ENCODE measurements at places on chromosomes 4 and X.

GRCh38 chrX:148441387-148441786 lies 59.0 kb upstream of the AFF2 start:
- DNase-seq = no peak

GRCh38 chrX:125628435-125628834 lies 308.8 kb downstream of the TEX13C start:
- no peak for DNase-seq

- no peak for DNase-seq
Observed at GRCh38 chr4:101910786-101911373, 120.3 kb downstream of the BANK1 start.

DNA sequence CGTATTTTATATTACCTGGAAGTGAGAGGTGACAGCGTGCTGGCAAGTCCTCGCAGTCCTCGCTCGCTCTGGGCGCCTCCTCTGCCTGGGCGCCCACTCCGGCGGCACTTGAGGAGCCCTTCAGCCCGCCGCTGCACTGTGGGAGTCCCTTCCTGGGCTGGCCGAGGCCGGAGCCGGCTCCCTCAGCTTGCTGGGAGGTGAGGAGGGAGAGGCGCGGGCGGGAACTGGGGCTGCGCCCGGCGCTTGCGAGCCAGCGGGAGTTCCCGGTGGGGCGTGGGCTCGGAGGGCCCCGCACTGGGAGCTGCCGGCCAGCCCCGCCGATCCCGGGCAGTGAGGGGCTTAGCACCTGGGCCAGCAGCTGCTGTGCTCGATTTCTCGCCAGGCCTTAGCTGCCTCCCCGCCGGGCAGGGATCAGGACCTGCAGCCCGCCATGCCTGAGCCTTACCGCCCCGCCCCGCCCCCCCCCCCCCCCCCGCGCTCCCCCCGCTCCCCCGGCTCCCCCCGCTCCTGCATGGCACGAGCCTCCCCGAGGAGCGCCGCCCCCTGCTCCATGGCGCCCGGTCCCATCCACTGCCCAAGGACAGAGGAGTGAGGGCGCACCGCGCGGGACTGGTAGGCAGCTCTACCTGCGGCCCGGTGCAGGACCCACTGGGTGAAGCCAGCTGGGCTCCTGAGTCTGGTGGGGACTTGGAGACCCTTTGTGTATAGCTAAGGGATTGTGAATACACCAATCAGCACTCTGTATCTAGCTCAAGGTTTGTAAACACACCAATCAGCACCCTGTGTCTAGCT lies 298.9 kb upstream of the MAGEB16 start:
- DNase-seq = no peak

- no peak for DNase-seq
Observed at GRCh38 chr4:6573551-6573950, 1.4 kb upstream of the MAN2B2 start.

DNA sequence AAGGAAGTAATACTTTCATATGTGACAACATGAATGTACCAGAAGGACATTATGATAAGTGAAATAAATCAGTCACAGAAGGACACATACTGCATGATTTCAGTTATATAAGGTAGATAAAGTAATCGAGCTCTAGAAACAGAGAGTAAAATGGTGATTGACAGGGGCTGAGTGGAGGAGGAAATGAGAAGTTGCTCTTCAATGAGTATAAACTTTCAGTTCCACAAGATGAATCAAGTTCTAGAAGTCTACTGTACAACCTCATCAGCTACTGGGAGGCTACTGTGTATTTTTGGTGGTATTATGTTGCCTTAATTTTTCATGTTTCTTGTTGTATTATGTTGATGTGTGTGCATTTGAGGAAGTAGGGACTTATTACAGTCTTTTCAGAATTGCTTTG lies 270.9 kb upstream of the GRIA3 start:
- no peak for DNase-seq

GRCh38 chr4:128566693-128567092 lies 242.8 kb upstream of the JADE1 start:
- no peak for DNase-seq

DNA sequence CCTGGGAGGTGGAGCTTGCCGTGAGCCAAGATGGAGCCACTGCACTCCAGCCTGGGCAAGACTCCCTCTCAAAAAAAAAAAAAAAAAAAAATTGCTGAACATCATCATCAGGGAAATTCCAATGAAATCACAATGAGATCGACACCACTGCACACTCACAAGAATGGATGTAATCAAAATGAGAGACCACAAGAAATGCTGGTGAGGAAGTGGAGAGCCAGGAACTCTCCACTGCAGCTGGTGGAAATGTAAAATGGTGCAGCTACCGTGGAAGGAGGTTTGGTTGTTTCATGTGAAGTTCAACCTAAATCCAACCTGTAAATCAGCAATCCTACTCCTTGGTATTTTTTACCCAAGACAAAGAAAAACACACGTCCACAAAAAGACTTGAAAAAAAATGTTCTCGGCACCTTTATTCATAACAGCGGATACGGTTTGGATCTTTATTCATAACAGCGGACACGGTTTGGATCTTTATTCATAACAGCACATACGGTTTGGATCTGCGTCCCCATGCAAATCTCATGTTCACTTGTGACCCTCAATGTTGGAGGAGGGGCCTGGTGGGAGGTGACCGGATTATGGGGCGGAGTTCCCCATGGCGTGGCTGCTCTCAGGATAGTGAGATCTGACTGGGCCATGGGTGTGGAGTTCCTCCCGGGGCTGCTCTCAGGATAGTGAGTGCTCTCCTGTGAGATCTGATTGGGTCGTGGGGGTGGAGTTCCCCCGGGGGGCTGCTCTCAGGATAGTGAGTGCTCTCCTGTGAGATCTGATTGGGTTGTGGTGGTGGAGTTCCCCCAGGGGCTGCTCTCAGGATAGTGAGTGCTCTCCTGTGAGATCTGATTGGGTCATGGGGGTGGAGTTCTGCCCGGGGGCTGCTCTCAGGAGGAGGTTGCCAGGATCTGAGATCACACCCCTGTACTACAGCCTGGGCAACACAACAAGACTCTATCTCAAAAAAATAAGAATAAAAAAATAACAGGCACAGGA lies 7.7 kb downstream of the GAK start:
- DNase-seq = no peak

- DNase-seq = no peak
Observed at GRCh38 chr4:188282471-188283232, 143.4 kb downstream of the TRIML1 start.

GRCh38 chrX:103442536-103442901 lies 66.2 kb downstream of the BEX3 start:
- DNase-seq = no peak

GRCh38 chrX:115589419-115589818 lies 28.4 kb downstream of the PLS3 start:
- DNase-seq = no peak

DNA sequence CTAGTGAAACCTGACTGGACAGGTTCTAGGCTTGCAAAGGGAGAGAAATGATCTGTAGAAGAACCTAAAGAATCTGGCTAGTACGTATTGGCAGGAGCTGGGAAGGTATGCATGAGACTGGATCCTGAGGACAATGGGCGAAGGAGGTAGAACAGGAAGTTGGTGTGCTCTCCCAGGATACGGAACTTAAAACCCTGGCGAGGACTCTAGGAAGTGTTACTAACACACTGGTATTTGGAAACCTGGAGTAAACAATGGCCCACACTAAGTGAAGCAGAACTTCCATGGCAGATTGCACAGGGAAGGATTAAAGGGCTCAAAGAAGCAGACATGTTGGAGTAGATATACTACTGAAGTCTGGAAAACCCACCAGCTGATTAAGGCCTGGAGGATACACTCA lies 9.1 kb downstream of the SYN1 start:
- DNase-seq = no peak

DNA sequence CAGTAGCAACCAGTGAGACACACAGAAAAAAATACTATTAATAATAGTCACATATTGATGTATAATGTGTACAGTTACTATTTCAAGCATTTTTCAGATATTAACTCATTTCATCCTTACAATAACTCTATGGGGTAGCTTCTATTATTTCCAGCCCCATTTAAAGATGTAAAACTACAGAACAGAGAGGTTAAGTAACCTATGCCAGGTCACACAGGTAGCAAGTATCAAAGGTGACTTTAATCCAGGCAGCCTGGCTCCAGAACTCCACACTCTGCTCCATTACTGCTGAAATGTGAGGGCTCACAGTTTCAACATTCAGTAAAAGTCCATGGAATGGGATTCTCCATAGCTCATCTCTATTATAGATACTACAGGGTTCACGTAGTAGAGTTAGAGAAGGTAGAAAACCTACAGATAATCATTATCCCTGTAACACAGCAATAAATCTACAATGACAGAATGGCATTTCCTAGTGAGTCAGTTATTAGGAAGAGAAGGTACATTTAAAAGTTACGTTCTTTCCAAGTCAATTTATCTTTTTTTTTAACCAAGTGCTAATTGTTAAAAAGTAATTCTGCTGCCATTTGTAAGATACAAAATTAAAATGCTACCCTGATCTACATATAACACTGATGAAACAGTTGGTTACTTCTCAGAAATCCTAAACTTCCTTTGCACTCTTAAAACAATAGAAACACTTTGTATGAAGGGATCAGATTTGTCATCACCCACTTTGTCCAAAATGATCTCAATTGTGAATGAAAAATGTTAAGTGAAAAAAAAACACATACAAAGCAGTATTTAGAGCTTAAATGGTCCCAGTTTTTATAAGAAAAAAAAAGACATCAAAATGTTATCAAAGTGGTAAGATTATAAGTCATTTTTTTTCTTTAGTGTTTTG lies 18.7 kb downstream of the RELL1 start:
- DNase-seq = no peak

- no peak for DNase-seq
Observed at GRCh38 chr4:6208416-6208815, 8.1 kb upstream of the JAKMIP1 start.

- DNase-seq = no peak
Observed at GRCh38 chr4:126727461-126727860, 905.3 kb upstream of the INTU start.

DNA sequence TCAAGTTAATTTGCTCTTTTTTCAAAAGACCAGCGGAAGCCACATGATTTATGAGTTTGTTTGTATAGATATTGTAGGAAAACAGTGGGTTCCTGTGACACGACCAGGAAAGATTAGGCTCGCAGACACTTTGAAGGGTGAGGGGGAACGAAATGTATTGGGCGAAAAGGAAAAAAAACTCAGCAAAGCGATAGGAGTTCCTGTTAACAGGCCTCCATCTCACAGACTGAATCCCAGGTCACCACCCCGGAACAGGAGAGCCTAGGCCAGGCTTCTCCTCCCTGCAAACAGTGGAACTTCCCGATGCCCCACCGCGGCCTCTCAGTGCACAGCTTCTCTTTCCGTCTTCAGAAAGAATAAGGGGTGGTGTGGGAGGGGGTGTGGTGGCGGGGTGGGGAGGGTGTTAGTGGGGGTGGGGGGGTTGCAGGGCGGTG lies 181.8 kb upstream of the GPRIN3 start:
- DNase-seq = no peak

DNA sequence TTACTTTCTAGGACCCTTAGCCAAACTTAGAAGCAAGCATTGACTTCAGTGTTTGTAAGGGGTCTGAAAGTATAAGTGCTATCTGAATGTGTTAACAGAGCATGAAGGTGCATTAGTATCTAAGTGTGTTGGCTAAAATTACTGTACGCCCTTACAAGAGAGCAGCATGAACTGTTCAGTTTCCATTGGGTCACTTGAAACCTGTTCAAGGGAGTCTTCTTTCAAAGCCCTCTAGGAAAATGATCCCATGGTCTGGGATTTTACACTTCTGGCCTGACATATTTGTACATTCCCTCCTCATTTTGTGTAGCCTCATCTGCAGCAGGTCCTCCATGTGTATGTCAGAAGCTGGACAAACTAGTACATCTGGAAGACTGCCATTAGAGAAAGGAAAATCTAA lies 3.2 kb downstream of the PRDX4 start:
- no peak for DNase-seq

GRCh38 chrX:153845195-153845594 lies 14.9 kb upstream of the PDZD4 start:
- no peak for DNase-seq
